ENCODE measurements at places on chromosomes 7 and 10.

- DNase-seq = no peak
These were observed 27.1 kb downstream of the PCGF5 start for GRCh38 chr10:91247360-91248111.

- DNase-seq = no peak
These were observed 204.6 kb downstream of the GRID1 start for GRCh38 chr10:86162036-86162435.

DNA sequence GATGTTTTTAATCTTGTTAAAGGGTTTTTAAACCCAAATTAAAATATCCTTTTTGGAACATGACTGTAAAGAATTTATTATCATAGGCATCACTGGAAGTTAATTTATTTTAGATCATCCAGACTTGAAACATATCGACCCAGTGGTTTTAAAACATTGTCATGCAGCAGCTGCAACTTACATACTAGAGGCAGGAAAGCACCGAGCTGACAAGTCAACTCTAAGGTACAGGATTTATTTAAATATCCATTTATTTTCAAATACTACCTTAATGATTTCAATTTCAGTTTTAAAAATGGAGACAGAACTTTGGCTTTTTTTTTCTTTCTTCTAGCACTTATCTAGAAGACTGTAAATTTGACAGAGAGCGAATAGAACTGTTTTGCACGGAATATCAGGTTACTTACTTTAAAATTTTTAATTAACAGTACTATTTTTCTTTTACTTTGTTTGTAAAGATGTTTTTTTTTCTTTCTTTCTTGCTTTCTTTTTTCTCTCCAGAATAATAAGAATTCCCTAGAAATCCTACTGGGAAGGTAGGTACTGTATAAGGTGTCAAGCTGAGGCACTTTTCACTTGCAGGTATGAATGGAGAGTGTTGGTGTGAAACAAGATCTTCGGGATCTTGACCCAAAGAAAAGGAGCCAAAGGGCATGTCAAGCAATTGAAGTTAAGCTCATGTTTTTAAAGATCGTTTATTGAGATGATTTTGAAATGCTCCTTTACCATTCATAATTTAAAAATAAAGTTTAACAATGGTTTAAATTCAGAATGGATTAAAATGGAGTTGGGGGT, 1.8 kb downstream of the COMMD3 start:
- no peak for DNase-seq

- no peak for DNase-seq
These were observed 61.0 kb downstream of the ITIH5 start for GRCh38 chr10:7605565-7606295.

GRCh38 chr10:92124616-92125143, 166.2 kb downstream of the CPEB3 start:
- DNase-seq = peak; percentile 27

DNA sequence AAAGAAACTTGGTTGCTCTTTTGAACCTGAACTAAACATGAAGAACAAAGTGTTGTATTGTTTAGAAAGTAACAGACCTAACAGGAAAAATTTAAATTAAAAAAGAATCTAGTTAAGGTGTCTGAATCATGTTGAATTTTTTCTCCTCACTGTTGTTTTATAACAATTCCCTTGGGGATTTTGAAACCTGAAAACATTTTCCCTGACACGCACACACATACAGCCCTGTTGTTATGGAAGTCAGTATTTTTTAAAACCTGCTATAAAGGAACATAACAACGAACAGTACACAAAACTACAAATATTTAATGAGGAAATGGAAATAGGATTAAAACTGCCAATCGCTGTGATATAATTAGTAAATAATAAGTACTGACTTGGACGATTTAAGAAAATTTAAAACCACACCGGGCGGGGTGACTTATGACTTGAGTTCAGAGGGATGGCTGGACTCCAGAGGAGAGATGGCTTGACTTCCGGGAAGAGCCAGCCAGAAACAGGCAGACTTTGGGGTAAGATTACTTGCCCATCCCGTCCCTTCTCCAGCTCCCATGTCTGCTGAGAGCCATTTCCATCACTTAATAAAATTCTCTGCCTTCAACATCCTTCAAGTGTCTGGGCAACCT, 16.2 kb upstream of the SPOCK2 start:
- no peak for DNase-seq

DNA sequence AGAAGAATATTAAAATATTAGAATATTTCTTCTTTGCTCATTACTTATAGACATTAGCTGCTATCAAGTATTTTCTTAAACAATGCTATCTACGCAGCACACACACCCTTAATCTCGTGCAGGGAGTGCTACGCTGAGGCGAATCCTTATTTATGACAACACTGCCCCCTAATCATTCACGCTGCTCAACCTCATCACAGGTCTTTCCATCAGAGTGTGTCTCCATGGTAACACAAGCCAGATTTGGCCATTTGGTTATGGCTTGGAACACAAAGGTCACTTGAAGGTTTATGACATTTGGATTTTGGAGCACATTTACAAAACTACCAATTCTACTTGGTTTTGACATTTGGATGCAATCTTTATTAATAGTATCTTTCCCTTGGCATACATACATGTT, 45.4 kb upstream of the MYO3A start:
- no peak for DNase-seq

DNA sequence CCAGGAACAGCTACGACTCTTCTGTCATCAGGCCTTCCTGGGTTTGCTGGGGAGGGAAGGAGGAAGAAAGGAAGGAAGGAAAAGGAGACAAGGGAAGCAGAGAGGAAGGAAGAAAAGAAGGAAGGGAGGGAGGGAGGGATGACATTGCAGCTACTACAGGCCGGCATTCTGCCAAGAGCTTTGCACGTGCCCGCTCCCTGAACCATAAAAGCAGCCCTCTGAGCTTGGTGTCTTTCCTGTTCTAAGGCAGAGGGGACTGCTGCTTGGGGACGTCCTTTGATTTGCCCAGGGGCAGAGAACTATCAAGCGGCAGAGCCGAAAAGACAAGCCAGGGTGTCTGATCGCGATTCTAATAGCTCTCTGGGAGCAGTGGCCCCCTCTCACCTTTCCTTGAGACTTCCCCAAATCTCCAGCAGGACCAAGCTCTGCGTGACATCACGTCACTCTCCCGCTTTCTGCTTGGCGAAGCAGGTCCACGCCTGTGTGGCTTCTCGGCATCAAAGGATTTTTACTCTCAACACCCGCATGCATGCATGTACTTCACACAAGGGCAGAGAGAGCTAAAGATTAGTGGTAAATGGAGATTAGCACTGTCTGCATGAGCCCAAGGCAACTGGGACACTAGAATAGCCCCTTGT, 167.8 kb upstream of the AUTS2 start:
- DNase-seq = no peak

- no peak for DNase-seq
These were observed 85.3 kb downstream of the ZNF33B start for GRCh38 chr10:42553064-42553407.

GRCh38 chr7:105806592-105807447, 69.6 kb downstream of the ATXN7L1 start:
- DNase-seq = no peak

GRCh38 chr7:17319164-17320101, 21.0 kb downstream of the AHR start:
- no peak for DNase-seq

DNA sequence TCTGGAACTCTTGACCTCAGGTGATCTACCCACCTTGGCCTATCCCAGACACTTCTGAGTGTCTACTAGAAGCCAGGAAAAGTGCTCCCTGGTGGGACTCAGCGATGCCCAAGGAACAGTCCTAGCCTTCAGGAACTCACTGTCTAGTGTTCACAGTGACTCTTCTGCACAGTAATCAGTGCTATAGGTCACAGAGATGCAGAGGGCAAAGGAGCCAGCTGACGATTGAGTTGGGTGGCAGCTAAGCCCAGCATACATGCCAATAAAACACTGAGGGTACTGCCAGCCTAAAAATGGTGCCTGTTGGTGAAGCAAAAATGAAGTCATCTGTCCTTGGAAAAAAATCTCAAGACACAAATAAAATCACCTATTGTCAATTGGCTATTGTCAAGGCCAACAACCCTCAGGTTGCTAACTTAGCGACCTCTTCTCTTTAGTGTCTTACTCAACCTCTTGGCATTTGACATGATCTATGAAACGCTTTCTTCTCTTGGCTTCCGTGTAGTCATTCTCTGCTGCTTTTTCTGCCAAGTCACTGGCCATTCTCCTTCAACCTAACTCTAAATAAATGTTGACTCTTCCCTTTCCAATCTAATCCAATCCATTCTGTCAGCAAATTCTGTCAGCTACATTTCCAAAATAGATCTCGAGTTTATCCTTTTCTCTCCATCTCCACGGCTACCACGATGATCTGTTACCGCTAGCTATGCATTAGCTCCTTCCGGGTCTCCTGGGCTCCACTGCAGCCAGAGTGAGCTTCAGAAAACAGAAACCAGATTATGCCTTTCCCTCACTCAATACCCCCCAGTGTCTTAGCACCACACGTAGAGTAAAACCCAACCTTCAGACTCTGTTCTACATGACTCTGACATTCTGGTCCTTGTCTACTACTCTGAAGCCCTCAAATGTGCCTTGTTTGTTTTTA, 99.2 kb downstream of the ATXN7L1 start:
- no peak for DNase-seq

GRCh38 chr10:3887885-3888476, 103.0 kb upstream of the KLF6 start:
- DNase-seq = peak; percentile 92

DNA sequence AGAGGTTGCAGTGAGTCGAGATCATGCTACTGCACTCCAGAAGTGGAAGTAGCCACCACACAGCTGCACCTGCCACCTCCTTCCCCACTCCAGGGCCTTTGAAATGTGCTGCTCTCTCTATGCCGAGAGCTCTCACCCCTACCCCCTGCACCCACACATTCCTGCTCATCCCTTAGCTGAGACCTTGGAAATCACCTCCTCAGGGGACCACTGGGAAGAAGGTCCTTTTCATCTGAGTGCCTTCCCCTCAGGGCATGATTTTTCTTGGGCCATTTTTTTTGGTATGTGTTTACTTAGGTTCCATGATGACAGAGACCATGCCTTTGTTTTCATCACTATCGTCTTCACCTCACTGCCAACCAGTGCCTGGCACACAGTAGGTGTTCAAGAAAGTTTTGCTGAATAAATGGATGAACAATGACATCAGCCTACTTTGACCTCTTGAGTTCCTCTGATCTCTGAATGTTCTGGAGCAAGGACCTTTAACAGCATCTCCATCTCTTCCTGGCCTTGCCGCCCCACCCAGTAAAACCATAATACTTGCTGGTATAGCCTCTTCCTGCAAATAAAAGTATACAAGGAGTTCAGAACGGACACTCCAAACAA, 166.6 kb upstream of the KLF14 start:
- DNase-seq = no peak

GRCh38 chr10:123942114-123942861, 50.7 kb upstream of the CPXM2 start:
- no peak for DNase-seq

DNA sequence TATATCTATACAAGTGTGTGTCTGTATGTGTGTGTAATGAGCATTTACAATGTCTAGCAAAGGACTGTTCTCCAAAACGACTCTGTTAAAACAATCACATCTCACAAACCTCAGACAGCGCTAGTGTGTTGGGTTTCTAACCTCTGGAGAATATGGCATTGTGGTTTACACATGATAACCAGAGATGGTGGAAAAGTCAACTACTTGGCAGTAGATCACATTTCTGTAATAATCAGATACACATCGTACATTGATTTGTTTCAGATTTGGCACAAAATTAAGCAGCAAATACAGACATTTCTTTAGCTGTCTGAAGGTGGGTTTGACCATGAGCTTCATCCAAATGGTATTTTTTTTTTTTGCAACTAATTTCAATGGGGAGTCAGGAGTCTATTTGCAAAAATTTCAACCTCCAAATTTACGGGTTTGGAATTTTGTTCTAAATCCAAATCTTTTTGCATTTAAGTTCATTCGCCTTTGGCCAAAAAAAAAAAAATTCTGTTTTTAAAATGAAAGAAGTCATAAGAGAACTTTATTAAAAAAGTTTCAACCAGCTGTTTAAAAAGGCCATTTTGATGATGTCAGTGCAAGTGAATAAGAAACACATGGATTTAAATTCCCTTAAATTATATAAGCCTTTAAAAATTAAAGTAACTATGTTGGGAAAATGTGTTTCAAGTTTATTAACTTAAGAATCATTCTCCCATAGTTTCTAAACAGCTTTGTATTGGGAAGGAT, 127.8 kb downstream of the TMEM26 start:
- DNase-seq = no peak

- DNase-seq = no peak
These were observed 94.0 kb upstream of the STEAP1B start for GRCh38 chr7:22594020-22594419.

DNA sequence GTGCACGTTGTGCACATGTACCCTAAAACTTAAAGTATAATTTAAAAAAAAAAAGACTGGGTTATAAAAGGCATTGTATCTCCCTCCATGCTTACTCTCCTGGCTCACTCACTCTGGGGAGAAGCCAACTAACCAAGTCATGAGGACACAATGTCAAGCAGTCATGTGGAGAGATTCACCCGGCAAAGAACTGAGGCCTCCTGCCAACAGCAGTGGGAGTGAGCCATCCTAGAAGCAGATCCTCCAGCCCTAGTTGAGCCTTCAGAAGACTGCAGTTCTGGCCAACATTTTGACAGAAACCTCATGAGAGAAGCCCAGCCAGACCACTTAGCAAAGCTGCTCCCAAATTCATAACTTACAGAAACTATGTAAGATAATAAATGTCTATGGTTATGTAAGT, 521.7 kb upstream of the FZD8 start:
- no peak for DNase-seq

GRCh38 chr7:2201686-2202360, 30.9 kb downstream of the MAD1L1 start:
- DNase-seq = no peak

- DNase-seq = no peak
These were observed 1.9 kb downstream of the SAP25 start for GRCh38 chr7:100571829-100572116.

DNA sequence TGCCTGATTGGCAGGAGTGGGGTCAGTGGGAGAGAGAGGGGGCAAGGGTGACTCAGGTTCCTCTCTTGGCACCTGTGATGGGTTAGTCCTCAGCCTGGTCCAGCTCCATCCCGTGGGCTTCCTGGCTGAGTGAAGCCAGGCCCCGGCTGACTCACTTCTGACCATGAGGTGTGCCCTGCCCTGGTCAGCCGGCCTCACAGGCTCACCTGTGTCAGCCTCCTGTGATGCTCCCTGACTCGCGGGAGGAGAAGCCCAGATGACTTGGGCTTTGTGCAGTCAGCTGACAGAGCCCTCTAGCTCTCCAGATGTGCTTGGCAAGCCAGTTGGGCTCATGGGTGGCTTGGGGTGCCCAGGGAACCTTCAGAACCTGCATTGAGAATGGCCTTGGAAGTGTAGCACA, 16.0 kb upstream of the PPIF start:
- no peak for DNase-seq

Measured in epithelial cell of prostate (primary cell).